ENCODE measurements at places on chromosomes 1 and 21.

GRCh38 chr1:31488528-31488927 is 75.5 kb downstream of the SERINC2 start:
- no peak for DNase-seq

- DNase-seq: no peak
Observed at GRCh38 chr1:8642114-8642513, 175.3 kb downstream of the RERE start.

DNA sequence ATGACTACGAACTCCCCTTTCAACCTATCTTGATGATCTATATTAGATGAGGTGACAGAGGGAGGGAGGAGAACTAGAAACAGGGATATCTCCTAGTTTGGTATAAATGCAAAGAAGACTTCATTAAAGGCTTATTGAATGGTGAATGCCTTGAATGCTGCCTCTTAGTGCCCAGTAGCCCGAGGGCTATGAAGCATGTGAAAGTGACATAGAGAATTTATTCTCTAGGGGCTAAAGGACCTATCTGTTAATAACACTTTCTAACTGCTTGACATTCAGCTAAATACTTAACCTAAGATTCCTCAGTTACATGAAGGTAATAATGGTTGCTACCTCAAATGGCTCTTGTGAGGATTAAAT is 764.1 kb downstream of the LTN1 start:
- no peak for DNase-seq

DNA sequence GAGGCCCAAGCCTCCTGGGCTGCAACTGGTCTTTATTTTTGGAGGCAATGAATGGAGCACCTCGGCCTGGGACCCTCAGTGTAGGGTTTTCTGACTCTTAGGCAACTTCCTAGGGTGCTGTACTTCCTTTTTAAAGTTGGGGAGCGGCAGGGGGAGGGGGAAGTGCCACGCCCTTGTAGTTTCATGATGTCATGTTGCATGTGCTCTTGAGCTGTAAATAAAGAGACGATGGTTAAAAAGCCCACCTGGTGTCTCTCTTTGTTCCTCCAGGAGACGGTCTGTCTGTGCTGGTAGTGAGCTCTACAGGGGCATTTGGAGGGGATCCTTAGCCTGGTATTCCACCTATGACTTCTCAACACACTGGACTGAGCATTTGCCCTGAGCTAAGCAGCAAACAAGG is 10.3 kb upstream of the AGTRAP start:
- DNase-seq: no peak

DNA sequence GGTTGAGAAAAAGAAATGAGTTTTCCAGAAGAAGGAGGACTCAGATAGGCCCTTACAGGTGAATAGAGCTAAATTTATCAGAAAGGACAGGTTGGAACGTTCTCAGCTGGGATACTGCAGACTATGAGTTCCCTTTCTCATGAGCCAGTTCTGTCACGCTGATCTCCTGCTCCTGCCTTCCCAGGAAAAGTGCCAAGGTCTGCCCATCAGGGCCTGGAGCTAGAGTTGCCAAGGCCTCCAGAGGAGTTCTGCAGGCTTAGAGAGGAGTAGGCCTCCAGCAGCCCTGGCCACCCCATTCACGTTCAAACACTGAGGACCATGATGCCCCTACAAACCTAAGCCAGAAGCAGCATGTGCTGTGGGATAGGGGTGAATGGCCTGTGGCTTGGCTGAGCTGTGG is 126.8 kb upstream of the TNR start:
- no peak for DNase-seq

GRCh38 chr1:21503706-21504377 is 5.4 kb upstream of the ALPL start:
- DNase-seq: no peak

DNA sequence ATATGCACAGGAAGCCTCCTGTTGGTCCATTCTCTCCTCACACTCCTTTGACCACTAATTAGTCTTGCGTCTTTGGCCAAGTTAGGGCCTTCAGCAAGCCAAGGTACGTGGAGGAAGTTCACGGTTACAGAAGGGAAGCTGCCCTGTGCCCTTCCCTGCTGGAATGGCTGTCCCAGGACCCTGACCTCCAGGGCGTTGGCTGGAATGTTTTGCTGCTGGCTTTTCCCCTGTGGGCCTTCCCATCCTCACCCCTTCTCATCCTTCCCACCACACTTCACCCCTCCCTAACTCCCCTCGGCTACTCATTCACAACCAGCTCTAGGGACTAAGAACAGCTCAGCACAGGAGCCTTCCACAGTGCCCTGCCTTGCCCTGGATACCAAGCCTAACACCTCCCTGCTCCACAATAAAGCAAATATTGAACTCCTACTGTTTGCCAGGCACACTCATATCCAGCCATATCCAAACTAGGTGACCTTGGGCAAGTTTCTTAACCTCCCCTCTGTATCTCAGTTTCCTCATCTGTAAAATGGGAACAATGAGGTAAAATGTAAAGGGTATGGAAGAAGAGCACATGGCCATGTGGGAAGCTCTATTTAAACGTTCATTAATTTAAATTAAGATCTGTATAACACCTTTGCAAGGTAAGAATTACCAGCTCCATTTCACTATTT is 8.8 kb upstream of the CDCP2 start:
- DNase-seq: no peak

DNA sequence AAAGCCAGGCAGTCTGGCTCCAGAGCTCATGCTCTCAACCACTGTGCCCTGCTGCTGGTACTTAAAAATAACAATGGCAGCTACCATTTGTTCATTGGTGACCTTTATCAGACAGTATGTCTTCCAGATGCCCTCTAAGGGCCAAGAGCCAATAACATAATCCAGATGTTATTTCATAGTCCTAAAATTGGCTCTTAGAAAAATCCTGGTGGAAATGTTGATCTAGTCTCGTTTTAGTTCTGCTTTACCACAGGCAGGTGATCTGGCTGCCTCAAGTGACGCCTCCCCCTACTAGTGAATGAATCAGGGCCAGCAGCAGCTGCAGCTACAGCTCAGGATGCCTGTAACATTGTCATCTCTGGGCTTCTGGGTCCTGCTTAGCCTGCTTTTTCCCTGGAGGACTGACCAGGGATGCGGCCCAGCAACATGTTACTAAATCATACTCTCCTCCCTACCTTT is 12.6 kb upstream of the HMGN2 start:
- no peak for DNase-seq

DNA sequence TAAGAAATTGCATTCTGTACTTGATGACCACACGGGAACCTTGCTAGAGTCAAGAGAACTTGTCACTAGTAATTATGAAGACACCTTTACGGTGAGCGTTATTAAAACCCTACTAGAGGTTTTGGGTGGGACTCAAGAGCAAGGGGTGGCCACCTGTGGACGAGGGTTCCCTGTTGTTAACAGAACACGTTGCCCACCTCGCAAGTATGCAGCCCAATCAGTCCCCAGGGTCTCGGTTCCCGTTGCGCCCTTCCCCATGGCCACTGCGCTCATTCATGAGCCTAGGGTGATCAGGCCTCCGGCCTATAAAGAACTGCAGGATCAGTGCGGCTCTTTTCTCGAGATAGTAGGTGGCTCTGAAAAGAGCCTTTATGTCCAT is 30.2 kb upstream of the RNF187 start:
- no peak for DNase-seq

GRCh38 chr1:165298203-165298820 is 58.2 kb downstream of the LMX1A start:
- DNase-seq: no peak

GRCh38 chr1:242212401-242212800 is 213.5 kb upstream of the MAP1LC3C start:
- no peak for DNase-seq
